ENCODE measurements at places on chromosomes 12 and 14.

- DNase-seq: no peak
Observed at GRCh38 chr12:3427956-3428355, 63.0 kb upstream of the PRMT8 start.

DNA sequence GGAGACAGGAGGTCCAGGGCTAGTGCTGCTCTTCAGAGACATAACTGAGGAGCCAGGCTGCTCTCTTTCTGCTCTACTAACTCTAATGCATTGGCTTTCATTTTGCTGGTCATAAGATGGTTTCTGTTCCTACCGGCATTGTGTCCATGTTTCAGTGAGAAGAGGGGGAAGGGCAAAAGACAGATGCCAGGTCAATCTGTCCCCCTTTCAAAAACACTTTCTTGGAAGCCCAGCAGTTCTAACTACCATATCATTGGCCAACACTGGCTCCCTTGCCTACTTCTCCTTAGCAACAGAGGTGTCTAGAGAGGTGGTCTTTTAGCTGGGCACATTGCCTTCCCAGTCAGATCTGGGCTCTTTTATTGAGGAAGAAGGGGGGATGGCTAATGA is 63.9 kb downstream of the TGFB3 start:
- DNase-seq: no peak

DNA sequence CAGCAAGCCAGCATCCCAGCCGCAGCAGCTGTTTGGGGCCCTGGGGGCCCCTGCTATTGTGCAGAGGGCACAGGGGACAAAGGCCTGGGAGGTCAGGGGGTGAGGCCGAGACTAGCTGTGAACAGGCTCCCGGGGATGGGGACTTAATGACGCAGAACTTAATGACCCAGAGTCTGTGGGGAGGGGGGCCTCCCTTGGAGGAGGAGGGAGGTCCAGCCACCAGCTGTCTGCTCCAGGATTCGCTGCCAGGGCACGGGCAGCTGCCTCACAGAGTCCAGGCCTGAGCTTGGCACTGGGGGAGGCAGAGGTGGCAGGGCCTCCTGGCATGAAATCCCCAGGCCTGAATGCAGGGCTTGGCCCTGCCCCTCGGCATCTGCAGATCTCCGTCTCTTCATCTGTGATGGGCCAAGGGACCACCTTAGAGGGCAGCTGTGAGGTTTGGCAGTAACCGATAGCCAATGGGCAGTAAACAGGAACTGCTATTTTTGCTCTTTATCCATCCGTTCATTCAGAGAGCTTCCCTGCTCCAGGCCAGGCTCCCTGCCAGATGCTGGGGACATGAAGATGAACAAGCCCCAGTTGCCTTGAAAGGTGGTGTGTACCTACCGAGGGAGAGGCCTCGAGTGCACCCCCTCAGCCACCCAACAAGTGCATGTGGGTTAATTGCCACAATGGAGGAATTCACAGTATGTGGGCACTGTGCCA is 6.7 kb downstream of the FAM222A start:
- no peak for DNase-seq

- no peak for DNase-seq
Observed at GRCh38 chr14:61444215-61444768, 122.9 kb downstream of the PRKCH start.

DNA sequence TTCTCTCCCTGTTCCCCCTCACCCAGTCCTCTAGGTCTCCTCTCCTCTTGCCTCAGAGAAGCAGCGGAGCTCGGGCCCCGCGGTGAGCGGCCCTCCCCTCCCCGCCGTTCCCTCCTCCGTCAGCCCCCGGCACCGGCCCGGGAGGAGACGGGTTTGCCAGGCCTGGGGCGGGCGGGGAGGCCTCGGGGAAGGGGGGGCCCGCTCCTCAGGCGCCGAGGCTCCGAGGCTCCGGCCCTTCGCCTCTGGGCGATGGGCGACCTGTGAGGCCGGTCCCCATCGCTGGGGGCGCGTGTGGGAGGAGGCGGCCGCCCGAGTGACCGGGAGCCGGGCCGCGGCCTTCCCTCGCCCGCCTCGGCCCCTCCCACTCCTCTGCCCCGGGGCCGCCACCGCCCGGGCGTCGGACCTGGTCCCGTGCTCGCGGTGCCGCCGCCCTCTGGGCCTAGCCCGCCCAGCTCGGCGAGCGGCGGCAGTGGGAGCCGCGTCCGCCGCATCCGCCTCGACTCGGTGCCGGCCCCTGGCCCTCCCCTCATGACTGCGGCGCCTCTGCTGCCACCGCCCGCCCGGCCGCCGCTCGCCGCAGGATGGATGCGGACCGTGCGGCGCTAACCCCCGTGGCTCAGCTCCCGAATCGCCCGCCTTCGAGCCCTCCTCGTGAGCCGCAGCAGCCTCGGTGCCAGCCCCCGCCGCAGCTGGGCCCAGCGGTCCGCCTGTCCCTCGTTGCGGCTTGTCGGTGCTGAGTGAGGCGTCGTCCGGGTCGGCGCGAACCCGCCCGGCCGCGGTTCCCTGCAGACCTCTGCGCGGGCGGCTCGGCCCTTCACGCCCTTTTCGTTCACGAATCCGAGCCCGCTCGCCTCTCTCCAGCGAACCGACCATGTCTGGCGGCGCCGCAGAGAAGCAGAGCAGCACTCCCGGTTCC is 574 bp downstream of the WNK1 start:
- DNase-seq: no peak

DNA sequence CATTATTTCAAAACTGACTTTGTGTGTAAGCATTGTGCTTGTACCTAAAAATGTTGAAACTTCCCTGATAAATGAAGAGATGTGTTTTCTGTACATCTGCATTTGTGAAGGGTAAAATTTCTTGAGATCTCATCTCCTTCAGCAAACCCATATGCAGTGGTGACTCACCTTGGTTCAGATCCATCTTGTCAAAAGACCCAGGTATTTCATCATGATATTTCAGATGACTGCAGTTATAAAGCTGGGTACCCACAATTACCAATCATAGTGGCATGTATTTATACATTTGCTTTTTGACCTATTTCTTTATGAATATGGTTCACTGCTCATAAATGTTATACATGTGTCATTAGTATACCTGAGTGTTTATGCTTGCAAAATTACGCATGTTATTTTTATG is 1213.6 kb downstream of the GALC start:
- DNase-seq: no peak

DNA sequence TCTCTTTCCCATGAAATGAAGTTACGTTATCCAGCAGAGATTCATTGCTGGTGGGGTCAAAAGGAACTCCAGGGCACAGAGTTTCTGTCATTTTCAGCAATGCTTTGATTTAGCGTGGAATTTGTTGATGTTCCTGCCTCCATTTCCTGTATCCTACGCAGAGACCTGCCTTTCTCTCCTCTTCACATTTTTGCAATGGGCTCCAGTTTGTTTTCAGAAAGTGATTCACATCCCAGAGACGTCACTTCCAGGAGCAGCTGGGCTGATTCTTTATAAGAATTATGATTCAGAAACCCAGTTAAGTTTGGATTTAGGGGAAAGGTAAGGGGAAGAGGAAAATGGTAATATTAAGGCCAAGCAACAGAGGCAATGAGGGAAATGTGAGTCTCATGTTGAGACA is 11.6 kb downstream of the RNASE10 start:
- DNase-seq: no peak

DNA sequence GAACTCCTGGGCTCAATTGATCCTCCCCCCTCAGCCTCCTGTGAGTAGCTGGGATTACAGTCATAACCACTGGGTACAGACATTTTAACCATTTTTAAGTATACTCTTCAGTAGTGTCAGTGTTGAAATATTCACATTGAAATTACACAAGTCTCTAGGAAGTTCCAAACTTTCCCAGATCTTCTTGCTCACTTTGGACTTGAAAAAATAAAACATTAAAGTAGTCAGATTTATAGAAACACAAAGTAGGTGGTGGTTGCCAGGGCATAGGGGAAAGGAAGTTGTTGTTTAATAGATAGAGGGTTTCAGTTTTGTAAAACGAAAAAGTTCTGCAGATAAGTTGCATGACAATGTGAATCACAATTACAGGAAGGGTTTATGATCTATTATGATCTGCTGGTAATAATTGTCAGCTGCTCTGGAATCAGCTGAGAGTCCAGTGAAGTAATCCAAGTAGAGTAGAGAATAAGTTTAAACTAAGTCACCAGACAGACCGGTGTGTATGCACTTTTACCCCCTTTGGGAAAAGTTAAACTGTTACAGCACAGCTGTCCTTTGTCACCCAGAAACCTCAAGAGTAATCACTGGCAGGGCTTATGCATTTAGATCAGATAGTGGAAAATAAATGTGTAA is 27.4 kb downstream of the PCNX1 start:
- DNase-seq: no peak

- DNase-seq: no peak
Observed at GRCh38 chr12:131108177-131108955, 154.7 kb downstream of the ADGRD1 start.

DNA sequence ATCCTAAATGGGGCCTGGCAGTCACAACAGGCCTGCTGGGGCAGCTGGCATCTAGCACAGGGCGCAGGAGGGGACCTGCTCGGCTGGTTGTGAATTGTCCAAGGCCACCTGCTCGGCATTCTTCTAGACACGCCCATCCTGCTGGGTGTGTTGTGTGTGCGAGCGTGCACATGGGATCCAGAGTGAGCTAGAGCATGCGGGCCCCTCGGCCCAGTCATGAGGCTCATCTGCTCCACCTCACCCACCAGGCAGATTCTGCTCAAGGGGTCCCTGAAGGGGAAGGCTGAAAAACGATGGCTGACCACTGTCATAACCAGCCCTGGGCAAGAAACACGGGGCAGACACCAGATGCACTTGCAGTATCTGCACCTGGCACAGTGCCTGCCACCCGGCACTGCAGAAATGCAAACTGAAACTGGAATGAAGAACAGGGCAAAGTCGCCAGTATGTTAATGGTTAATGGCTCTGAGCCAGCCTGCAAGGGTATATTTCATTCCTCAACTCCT is 31.8 kb downstream of the MAX start:
- DNase-seq: no peak

Data from HTR-8/SVneo (cell line).